ENCODE measurements at places on chromosomes 13 and 19.

DNA sequence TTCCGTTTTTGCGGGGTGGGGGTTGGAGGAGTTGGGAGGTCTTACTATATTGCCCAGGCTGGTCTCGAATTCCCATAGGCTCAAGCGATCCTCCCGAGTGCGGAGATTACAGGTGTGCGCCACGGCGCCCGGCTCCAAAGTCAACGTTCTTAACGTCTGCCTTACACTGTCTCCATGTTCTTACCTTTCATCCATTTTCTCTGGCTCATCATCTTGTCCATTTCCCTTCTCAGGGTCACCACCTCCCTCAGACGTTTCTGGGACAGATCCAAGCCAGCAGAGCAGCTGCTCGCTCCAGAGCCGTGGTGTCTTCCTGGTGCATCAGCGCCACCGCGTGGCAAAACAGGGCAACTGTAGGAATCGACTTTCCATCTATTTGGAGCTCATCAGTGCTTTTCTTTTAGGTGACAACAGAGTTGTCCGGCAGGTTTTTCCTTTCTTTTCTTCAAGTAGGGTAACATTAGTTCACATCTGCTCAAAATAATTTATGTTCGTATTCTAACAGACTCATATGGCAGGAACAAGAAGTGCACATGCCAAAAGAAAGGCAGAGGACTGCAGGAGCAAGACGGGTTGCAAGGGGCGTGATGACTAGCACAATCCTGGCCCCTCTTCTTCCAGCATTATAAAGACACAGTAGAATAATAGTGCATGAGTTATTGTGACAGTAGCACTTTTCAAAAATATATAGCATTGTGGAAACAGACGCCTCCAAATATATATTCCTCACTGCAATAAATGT lies 103.1 kb upstream of the ABCC4 start:
- peak; percentile 77 for DNase-seq

- DNase-seq: no peak
Measured at GRCh38 chr19:37309834-37310575, 60.9 kb upstream of the ZNF527 start.

DNA sequence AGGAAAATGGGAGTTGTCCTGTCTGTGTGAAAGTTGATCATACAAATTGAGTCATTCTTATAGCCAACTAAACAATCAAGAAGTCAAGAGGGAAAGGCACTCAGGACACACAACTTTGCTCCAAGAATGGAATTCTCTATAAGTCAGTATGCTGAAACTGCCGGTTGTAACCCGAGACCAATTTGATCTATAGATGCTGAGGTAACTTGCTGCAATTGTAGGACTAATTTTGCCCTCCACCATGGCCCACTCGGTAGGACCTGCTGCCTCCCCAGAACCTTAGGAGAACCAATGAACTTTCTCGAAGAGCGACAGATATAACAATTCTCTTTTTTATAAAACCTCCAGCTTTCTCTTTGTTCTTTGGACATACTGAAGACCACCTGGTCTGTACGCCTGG lies 157.0 kb downstream of the RNF17 start:
- DNase-seq: no peak

DNA sequence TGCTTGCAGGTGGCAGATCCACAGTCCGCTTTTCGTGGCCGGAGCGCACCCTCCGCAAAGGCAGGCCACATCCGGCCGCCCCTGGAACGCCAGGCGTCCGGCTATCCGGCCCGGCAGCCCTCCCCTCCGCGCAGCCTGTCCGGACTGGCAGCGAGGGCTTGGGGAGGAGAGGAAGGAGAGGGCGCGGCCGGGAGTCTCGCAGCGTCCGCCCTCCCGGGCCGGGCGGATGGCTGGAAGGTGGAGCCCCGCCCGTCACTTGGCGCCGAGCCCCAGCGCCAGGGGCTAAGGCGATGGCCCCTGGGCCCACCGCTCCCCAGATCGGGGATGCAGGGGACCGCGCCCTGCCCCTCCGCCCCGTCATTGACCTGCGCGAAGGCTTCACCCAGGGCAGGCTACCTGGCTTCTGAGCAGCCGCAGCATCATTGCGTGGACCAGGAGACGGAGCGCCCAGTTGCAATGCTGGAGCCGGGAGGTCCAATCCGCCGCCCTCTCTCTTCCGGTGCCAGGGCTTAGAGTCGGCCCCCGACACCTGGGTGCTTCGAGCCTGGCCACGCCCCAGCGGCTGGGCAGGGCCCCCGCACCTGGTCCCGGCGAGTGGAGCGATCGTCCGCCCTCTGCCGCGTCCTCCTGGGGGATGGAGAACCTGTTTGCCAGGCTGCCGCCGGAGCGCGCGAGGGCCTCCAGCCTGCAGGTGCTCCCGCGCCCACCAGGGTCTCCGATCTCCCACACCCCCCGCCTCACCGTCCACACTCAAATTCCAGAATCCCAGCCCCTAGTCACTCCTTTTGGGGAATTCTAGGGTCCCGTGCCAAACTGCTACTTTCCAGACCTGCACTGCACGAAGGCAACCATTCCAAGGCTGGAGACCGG lies at the start of gene FUT1:
TSS of gene FUT1 (minus strand) at position 146 of the 870 bp plus-strand sequence. CDS start 1,360 bp downstream, outside the sequence.
- DNase-seq: no peak
